Endothelial cell (in vitro differentiated cells): ENCODE measurements at places on chromosomes 5 and 9.

DNA sequence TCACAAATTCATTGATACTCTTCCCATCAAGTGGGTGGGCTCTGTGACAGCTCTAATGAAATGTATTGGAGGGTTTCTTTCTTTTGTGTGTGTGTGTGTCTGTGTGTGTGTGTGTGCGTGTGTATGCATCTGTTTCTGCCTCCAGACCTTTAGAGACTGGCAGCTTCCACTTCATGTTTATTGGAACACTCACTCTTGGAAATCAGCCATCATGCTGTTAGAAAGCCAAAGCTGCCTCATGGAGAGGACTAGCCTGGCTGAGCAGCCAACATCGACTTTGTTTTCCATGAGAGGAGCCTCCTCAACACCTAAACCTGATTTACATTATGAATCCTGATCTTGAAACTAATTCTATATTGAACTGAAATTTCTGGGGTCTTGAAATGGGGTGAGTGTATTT lies 128.5 kb upstream of the FAM174A start:
- DNase-seq: no peak

- DNase-seq: no peak
Observed at GRCh38 chr9:76691517-76692313, 72.5 kb upstream of the PCA3 start.

GRCh38 chr9:137521405-137521985 lies 28.7 kb downstream of the PNPLA7 start:
- no peak for DNase-seq

GRCh38 chr5:30030101-30030500 lies 1163.4 kb upstream of the CDH6 start:
- no peak for DNase-seq

GRCh38 chr5:107112216-107112615 lies 558.5 kb downstream of the EFNA5 start:
- no peak for DNase-seq

GRCh38 chr9:2257248-2257929 lies 242.2 kb downstream of the SMARCA2 start:
- DNase-seq: no peak

DNA sequence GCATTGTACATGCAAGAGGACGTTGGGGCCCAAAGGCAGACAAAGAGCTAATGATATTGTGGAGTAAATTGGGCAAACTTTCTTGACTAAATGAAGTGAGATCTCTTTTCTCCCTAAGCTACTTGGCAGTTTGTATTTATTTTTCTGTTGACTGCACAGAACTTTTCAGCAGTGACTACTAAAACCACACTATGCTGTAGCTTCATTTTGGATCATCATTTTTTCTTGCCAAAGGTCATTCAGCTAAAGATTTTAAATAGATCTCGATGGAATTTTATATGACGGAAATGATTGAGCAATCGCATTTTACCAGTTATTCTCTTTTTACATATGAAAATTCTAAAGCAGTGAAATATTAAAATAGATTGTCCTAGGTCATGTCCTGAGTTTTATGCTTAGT lies 286.1 kb upstream of the ACTBL2 start:
- DNase-seq: no peak

DNA sequence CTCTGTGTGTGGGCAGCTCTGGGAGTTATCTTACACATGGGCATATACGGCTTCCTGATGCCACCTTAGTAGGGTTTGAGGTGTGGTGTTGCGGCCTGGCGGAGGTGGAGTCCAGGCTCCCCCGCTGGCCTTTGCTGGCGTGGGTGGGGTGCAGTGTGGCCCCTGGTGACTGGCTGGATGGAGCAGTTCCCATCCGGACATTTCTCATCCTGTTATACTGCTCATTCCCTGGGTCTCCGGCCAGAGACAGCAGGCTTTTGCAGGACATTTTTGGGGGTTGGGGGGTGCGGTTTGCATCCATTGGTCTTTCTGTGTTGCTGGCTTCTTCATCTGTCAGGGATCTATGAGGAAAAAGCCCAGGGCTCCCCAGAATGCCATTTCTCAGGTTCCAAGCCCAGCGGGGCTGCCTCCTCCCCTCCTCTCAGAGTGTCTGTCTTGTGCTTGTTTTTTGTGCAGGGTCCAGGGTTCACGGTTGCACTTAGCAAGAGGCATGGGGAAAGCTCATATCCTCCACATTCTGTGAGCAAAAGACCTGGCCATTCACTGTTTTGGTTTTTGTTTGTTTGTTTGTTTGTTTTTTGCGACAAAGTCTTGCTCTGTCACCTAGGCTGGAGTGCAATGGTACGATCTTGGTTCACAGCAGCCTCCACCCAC lies 22.3 kb downstream of the NDUFS6 start:
- no peak for DNase-seq
